ENCODE measurements at places on chromosomes 3 and 15.

GRCh38 chr15:78139578-78139977 is 8.3 kb upstream of the CIB2 start:
- no peak for DNase-seq

DNA sequence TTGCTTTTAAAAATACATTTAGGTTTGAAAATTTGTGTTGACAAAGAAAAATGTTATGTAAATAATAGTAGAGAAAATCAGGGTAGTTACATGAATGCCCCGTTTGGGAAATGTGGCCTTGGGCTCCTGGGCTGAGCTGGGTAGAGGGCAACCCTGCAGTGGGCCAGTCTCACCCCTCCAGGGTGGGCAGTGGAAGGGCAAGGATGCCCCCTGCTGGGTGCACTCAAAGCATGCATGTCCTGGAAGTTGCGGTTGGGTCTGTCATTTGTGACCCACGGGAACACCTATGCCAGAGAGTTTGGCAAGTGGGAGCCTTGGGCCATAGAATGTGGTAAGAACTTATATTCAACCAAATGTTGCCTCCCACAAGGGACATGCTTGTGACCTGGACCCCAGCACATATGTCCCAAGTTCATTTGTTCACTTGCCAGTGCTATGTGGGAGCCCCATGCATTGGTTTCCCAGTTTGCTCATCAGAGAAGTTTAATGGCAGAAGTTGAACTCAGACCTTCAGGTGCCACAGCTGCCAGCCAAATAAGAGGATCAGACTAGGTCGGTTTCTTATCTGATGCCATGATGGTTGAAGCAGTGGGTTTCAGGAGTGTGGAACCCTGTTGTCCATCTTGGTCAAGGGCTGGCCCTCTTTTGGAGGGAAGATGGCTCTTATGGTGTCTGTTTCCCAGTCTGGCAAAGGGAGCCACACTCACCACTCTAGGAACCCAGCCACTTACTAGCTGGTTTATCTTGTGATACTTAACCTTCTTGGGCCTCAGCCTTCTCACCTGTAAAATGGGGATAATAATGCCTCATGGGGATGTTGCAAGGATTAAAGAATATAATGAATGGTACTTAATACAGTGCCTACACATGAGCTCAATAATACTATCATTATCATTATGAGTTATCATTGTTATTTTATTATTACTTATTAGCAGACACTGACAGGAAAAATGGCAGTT is 2.5 kb upstream of the PLCB2 start:
- peak; percentile 71 for DNase-seq

DNA sequence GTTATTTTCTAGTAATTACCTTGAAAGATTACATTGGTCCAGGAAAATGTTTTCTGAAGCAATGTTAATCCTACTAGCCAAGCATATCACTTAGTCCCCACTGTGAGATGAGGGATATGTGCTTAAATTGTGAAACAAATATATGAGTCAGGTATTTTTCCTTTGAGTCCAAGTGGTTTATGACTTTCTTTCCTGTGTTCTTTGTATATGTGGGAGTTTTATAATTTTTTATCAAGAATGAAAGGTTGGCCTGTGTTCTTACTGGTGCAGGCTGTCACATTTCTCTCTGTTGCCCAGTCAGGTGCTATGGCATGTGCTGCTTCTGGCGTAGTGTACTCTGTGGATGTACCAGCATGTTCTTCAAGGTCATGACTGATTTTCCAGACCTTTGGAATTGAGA is 147.4 kb downstream of the CMSS1 start:
- DNase-seq, result no peak

DNA sequence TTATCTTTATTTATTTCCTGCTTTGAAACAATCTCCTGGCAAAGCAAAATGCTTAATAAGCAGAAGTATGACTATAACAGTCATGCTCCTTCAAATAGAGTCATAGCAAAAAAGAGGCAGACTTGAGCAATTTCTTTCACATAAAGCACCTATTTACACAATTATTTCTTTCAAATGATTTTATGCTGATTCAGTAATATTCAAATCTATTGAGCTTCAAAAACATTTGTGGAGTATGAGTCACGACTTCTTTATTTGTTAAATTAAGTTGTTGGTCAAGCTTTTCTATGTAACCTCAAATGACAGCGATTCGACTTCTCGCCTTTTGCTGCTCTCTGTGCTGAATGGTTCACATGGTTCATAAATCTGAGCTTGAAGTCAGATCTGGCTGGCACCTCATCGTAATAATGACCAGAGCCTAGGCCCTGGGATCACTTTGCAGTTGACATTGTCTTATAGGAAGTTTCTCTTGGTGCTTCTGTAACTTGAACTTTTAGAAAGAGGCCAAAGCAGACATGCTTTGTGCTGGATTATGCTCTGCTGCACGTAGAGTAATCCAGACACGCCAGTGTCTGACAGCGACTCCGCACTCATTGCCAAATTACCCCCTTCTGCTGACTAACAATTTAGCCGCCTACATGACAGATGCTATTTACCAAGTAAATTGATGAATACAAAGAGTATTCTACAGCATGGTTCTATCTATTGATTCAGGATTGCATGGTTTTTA is 139.0 kb downstream of the MCTP2 start:
- DNase-seq, result no peak

- DNase-seq, result no peak
Measured at GRCh38 chr15:68494573-68495110, 62.7 kb upstream of the ITGA11 start.

- DNase-seq, result no peak
Measured at GRCh38 chr3:184042617-184043016, 10.2 kb upstream of the HTR3C start.

Data from NK-92 treated with Interleukin-12 subunit alpha and Interleukin-12 subunit beta, amount 100 ng/mL, for 24 hours (cell line).